Cerebellum (tissue), 4 donors: ENCODE measurements at places on chromosomes 7 and 10. TPM values are rescaled to one million over a fixed set of nuclear protein-coding genes. Genes with fewer than 3 reads are reported as not detected.

DNA sequence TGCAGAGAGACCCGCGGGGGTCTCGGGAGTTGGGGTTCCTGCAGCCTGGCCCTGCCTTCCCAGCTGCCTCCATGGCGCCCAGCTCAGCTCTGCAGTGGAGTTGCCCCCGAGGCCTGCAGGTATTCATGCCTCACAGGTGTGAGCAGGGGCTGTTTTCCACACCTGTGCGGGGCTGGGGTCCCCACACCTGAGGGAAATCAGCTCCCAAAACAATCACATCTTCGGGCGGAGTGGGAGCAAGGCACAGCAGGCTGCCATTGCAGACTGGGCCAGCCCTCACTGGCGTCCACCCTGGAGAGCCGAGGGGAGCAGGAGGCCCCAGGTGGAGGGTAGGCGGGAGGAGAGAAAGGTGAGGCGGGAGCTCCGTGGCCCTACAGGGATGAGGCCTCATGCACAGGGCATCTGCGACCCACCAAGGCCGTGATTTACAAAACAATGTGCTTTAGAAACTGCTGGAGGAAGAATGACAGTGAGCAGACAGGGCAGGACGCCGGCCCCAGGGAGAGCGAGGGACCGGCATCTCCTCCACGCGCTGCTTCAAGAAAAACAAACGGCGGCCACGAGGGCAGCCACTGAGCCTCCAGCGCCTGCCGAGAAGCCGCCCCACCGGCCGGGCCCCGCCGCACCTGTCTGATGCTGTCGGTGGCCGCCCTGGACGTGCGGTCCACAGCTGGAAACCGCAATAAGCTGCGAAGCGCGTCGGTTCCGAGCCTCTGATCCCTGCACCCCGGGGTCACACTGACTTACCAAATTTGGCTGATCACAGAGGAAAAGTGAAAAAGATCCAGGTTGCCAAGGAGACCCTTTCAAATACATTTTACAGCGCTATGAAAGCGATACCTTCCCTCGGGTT lies 53.0 kb upstream of the PDGFA start:
- DNase-seq: no peak

DNA sequence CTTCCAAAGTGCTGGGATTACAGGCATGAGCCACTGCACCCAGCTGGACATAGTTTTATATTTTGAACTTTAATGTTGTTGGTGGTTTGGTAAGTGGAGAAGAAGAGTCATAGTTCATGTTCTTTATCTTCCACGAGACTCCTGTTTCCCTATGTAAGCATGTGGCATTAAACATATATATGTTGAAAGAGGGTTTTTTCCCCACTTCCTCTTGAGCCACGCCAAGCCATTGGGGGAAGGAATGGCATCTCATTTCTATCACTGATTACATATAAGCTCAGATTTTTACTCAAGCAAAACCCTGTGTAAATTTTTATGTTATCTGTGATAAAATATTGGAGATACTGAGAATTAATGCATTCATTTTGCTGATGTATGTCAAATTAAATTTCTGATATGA lies 300.4 kb downstream of the PHF14 start:
- no peak for DNase-seq

DNA sequence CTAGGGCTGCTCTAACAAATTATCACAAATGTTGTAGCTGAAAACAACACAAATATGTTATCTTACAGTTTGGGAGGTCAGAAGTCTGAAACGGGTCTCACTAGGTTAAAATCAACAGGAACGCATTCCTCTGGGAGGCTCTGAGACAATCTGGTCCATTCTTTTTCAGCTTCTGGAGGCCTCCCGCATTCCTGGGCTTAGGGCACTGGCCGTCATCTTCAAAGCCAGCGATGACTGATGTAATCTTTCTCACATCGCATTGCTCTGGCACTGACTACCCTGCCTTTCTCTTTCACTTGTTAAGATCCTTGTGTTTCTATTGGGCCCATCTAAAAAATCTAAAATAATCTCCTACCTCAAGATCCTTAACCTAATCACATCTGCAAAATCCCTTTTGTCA lies 1071.5 kb upstream of the C7orf33 start:
- no peak for DNase-seq

The TSPAN33 gene
- 13.6 TPM for total RNA-seq

The PHKG1 gene
- 2.5 TPM for total RNA-seq

DNA sequence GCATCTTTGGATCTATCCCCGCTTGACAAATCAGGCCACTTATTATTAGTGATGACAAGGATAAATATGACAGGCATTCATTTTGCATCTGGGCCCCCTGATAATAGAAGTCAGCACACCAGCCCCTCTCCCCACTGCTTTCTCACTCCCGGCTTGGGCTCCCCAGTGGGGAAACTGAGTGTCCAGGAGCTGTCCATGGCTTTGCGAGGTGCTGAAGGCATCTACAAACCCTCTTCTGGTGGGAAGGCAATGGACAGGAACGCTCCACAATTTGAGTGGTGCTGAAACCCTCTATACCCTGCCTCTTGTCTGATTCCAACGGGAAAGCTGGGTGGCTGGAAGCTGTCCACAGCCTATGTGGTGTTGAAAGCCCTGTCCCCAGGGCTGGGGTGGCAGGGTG lies 61.7 kb upstream of the PCBD1 start:
- DNase-seq: no peak

The CALHM1 gene
- not detected for total RNA-seq
